Activated CD8-positive, alpha-beta memory T cell treated with anti-CD3 and anti-CD28 coated beads for 1 hour (primary cell): ENCODE measurements at places on chromosomes 2 and 18.

DNA sequence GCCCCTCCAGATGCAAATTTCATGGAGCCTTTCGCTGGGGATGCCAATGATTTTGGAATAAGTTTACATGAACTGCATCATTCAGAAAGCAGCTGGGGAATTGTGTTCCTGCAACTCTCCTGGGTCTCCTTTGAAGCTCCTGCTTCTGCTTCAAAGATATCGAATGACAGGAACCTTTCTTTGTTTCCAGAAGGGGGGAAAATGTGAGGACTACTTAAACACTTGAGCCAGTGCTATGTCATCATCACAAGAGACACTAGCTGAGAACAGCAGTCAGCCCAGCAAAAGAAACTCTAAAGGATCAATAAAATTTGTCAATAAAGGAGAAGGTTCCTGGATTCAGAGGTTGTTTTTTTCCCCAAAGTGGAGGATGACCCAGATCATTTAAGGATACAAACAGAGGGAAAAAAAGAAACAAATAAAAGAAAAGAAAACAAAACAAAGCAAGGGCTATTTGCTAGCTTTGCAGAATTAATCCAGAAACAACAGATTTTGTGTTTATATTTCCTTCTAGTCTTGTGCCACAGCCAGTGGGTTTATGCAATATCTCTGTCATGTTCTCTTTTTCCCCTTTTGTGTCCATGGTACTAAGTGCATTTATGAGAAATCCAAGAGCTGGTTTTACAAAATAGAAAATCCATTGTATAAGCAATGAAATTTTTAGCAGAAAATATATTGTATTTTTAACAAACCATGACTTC is 463.7 kb downstream of the CDH2 start:
- DNase-seq, result no peak

- DNase-seq, result no peak
These were observed 488.9 kb downstream of the RNF144A start for GRCh38 chr2:7405861-7406715.

DNA sequence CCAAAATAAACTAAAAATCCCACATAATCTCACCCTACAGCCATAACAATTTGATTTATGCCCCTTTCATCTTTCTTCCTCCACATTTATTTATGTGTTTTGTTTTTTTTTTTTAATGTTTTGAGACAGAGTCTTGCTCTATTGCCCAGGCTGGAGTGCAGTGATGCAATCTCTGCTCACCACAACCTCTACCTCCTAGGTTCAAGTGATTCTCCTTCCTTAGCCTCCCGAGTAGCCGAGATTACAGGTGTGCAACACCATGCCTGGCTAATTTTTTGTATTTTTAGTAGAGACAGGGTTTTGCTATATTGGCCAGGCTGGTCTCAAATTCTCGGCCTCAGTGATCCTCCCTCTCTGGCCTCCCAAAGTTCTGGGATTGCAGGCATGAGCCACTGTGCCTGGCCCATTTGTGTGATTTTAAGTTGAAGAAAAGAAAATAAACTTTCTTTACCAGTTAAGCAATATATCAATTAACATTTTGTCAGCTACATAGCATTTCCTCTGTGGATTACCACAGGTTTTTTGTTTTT is 35.9 kb upstream of the LPIN2 start:
- DNase-seq, result no peak

GRCh38 chr2:172943539-172943938 is 132.1 kb upstream of the MAP3K20 start:
- no peak for DNase-seq

DNA sequence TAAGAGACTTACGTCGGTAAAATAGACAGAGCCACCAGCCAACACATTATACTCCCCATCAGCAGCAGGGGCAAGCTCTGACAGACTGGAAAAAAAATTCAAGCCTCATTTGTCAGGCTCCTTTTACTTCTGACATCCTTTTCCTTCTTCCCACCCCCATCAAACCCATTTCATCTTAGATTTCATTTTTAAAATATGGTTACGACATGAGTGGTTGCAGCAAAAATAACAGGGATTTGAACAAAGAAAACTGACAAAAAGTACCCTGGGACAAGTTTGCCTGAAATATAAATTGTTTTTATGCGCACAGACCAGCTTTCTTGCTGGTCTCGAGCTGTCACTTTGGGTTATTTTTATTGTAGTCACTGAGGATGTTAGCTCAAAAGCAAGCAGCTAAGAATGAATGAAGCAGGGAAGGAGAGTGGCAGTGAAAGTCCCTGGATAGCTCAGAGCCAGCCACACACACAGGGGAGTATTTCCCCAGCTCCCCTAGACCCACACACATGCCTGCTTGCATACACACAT is 30.7 kb upstream of the LINC00305 start:
- DNase-seq, result no peak

GRCh38 chr18:26791676-26792075 is 73.8 kb downstream of the AQP4 start:
- DNase-seq, result no peak

DNA sequence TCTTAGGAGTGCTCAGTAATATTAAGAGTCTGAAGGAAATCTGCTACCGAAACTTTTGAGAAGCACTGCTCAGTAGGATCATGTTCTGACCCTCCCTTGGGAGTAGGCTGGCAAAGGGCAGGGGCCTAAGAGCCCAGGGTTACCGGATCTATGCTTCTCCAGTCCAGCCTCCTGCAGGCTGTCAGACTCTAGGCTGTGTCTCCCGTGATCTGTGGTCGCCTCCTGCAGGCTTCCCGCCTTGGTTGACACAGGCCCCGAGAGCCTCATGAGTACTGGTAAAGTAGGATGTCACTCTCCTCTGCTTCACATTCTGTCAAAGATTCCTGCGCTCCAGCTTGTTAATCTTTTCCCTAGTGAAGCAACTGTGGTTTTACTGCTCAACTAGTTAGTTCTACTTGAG is 647.8 kb upstream of the RAB6C start:
- no peak for DNase-seq

- DNase-seq, result no peak
These were observed 38.5 kb downstream of the ACKR3 start for GRCh38 chr2:236608188-236608525.

- no peak for DNase-seq
These were observed 195.5 kb downstream of the TTC32 start for GRCh38 chr2:19706332-19706731.

DNA sequence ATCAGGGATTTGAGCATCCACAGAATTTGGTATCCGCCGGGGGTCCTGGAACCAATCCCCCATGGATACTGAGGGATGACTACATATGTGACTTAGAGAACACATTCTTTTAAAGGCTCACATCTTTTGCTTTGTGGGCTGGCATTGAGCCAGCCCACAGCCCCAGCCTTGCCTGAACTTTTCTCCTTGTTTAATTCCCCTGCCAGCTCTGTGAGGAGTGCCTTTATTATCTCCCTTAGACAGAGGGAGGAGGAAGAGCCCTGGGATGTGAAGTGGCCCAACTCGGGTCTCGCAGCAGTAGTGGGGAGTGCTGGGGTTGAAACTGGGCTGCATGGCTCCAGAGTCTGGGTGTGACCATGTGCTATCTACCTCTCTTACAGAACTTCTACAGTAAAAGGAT is 7.6 kb downstream of the TTC39C start:
- no peak for DNase-seq

DNA sequence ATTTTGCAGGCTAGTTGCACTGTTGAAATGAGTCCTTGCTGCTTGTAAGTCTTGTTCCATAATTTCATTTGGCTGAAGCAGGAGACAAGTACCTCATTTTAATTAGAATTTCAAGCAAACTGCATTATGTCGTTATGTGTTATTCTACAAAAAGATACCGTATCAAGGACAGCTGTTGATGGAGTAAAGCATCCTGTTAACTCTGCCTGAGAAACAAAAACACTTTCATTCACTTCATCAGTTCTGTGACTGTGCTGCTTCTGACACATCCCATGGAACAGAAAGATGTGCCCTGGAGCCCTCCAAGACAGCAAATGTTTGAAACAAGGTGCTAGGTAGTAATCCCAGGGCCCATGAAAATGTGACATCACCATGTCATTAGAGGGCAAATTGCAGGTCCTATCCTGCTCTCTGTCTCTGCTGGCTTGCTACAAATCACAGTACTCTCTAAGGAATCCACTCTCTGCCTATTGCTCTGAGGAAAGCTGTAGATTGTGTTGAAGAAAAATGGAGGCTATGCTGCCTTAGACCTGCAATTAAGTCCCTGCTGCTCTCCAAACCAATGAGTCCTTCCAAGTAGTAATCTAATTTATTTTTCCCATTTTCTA is 209.7 kb upstream of the PARD3B start:
- no peak for DNase-seq
